Stimulated activated CD8-positive, alpha-beta memory T cell treated with anti-CD3 and anti-CD28 coated beads, Interleukin-7, amount 100 ng/mL, for 4 hours (primary cell): ENCODE measurements at places on chromosomes 7 and 10.

DNA sequence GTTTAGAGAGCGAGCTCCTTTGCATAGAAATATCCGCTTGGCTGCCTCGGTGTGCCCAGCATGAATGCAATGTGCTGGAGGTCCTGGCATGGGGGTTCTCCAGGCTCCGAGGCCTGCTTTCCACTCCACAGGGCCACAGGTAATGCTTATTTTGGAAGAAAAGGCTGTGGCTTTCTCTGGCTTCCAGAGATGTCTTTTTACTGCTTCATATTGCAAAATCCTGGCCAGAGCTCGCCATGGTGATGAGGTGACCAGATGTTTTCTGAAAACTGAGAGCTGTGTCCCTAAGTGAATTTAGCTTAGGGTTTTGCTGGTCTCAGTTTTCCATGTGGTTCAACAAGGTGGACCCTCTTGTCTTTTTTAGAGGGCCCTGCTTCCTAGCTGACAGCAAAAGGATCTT is 65.2 kb downstream of the BMPER start:
- no peak for DNase-seq

DNA sequence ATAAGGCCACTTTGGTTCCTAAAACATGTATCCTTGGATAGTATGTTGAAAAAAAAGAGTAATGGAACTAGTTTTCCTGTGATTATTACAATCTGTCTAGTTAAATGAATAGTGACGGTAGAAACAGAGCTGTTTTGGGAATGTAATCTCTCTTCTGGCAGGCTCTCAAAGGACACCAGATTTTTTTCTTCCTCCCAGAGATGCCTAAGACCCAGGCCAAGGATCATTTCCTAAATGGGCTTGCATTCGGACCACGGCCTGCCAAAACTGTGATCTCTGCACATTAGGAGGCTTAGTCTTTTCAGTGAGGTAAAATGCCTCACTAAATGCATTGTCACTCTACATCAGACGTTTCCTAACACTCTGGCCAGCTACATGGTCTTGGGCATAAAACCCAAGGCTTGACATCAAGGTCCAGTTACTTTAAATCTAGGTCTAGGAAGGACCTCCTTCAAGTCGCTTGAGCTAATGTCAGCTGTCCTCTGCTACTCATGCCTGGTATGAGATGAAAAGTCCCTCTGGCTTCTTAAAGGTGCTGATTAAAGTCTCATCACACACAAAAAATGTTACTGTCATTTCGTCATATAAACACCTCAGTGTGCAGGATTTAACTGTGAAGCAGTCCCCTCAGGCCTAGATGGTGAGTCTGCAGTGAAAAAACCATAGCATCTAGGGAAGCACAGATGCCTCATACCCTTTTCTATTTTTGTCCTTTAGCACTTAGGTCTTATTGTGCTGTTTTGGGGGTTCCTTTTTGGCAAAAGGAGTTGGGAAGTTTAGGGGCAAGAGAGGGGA is 47.7 kb downstream of the DLD start:
- DNase-seq: no peak

DNA sequence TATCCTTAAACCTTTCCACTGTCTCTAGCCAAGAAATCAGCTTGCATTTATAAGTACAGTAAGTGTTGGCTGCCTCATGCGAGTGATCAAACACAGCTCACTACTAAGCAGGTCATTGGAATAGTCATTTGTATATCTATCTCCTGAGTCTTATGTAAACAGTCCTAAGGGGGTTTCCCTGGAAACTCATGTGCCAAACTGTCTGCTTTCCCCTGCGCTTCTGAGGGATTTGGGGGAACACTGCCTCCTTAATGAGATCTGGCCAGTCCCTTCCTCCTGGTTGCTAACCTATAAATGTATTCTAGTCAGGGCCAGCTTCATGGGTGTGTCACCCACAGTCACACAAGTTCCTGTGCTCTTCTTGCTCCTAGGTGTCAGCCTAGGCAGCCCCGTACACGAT is 133.1 kb downstream of the CD36 start:
- DNase-seq: no peak

GRCh38 chr10:78081292-78081691 is 47.6 kb downstream of the RPS24 start:
- no peak for DNase-seq

DNA sequence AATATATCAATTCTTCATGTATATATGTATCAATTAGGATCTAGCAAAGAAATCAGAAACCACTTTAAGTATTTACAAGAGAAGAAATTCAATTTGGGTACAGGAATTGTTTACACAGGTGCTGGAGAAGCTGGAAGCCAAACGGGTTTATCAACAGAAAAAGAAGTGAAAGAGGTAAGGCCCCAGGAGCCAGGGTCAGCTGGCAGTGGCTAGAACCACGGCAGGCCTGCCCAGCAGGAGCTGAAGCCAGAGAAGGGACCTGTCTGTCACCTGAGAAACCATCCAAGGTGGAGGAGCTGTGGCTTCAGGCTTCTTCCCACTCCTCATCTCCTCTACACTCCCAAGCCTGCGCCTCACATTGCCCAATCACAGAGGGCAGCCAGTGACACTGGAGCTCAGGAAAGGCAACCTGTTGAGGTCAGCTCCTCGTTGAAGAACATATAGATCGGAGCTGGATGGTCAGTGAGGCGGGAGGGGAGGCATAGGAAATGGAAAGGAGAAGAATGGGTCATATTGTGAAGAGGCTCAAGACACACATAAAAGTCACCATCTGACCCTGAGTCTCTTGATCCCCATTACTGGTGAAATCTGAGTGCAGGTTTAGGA is 182.6 kb downstream of the REEP3 start:
- DNase-seq: no peak

GRCh38 chr7:155858521-155859061 is 46.3 kb upstream of the SHH start:
- no peak for DNase-seq

- DNase-seq: no peak
Observed at GRCh38 chr7:122686360-122686878, 12.5 kb downstream of the RNF133 start.

DNA sequence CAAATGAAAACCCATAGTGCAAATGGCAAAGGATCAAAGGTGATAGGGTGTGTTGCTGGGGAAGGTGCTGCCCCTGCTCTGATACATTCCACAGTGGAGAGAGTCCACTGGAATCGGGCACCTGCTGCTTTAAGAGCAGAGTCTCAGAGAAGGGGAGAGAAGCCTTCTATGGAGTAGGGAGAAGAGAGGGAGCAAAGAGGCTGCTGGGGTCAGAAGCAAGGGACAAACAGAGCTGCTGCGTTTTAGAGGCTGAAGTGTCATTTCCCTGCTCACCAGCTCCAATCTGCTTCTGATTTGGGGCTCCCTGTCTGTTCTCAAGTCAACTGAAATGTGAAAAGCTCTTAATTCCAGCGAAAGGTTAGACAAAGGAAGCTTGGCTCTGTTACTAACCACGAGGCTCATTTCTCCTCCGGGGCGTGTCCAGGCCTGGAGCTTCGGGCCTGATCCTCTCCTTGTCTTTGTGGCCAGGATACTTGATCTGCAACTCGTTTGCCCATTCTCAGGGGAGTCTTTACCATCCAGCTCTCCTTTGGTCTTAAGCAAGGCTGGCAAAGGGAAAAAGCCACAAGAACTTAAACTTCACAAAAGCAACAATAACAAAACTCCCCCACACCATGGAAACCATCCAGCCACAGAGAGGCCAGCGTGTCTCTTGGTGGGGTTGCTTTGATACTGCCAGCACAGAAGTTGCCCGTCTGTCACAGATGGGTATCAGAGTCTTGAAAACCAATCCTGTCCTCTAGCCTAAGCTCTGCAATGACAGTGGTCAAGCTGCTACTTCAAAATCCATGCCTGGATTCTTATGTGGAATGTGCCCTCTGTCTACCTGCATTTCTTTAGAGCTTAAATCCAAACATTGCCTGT is 692.6 kb downstream of the SUGCT start:
- no peak for DNase-seq

DNA sequence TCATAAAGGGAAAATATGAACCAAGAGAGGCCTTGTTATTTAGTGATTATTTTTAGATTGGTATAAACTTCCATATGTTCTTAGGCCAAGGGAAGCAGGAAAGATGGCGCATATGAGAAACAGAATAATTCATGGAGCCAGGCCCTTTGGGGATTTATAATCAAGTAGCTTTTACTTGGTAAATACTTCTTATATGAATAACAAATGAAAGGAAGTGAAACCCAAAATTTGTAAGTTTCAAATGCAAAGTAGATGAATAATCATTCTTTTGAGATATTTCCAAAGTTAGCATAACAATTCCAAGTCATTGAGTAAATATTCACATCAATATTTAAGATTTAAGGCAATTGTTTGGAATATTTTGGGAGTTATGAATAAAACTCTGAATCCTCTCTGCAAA is 13.9 kb upstream of the OPTN start:
- no peak for DNase-seq

DNA sequence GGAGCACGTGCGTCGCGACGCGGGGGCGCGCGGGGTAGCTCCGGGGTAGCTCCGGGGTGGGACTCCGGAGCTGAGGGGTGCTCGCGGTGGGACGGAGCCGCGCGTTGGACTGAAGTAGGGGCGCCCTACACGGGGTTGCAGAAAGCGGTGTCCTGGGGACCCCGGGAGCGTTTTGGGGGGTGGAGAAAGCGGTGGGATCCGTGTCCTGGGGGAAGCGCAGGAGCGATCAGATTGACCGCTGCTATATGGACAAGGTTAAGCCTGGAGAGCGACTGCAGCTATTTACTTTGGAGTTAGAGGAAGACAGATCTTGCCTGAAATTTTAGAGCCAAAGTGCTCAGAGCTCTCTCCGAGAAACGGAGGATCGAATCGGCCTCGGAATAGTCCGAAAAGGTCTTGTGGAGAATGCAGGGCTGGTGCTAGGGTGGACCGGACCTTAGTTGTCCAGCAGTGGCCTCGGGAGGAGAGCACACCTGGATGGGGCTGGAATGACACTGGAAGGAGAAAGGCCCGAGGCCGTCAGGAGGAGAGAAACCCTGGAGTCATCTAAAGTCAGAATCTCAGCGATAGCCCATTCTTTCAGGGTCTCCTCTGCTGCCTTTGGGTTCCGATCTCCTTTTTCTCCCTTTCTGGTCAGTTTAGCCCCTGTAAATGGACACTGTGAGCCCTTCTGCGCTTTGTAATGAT is 564 bp downstream of the PDSS1 start:
- DNase-seq: no peak

- DNase-seq: no peak
Observed at GRCh38 chr7:108330227-108330626, 126.0 kb downstream of the NRCAM start.

DNA sequence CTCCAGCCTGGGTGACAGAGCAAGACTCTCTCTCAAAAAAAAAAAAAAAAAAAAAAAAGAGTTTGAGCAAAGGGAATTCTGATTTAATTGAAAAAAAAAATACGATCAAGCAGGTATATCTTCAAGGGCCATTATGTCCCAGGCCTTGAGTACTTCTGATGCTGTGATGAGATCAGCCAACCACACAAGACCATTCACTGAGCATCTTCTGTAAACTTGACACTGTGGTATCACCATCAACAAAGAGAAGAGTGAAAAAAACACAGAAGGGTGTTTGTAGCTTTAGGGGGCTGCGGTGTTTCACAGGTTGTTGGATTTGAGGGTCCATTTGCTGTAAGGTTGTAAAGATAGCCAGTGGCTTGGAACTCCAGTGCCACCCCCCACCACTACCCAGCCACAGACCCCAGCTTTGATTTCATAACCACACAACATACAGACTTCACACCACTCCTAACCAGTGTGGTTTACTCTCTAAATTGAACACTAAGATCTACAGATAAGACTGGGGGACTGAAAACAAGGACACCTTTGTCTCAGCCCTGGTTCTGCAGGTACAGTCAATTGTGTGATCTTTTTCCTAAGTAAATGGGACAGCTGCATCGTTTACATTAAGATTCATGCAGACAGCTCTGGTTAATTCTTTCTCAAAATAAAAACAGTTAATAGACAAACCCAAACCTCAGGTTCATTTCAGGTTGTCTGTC is 66.4 kb downstream of the CDC123 start:
- no peak for DNase-seq

DNA sequence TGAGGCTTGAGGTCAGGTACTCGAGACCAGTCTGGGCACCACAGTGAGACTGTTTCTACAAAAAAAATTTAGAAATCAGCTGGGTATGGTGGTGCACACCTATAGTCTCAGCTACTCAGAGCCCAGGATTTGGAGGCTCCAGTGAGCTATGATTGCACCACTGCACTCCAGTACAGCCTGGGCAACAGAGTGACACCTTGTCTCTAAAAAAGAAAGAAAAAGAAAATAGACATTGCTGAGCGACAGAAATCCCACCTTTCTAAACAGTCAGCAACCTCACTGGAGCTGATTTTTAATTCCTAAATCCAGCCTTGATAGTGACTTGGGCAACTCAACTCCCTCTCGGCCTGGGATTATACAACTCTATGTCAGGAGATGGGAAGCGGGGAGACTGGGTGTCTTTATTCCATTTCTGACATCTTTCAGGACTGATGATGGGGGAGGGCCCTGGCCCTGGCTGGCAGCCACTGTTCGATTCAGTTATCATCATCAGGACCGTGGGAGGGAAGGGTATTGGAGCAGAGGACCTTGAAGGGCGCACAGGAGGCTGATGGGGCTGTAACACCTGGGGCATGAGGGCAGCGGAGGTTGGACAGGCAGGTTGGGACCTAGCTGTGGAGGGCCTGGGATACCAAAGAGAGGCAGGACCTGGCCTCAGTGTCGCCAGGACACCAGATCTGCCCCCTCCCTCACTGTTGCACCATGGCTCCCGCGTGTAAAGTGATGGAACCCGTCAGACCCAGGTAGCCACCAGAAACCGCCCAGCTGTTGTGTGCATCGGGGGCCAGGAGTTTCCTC is 14.7 kb downstream of the HSPB1 start:
- no peak for DNase-seq

GRCh38 chr7:98294326-98294725 is 12.8 kb downstream of the BRI3 start:
- DNase-seq: no peak

- DNase-seq: no peak
Observed at GRCh38 chr7:132636581-132636980, 60.3 kb upstream of the PLXNA4 start.

DNA sequence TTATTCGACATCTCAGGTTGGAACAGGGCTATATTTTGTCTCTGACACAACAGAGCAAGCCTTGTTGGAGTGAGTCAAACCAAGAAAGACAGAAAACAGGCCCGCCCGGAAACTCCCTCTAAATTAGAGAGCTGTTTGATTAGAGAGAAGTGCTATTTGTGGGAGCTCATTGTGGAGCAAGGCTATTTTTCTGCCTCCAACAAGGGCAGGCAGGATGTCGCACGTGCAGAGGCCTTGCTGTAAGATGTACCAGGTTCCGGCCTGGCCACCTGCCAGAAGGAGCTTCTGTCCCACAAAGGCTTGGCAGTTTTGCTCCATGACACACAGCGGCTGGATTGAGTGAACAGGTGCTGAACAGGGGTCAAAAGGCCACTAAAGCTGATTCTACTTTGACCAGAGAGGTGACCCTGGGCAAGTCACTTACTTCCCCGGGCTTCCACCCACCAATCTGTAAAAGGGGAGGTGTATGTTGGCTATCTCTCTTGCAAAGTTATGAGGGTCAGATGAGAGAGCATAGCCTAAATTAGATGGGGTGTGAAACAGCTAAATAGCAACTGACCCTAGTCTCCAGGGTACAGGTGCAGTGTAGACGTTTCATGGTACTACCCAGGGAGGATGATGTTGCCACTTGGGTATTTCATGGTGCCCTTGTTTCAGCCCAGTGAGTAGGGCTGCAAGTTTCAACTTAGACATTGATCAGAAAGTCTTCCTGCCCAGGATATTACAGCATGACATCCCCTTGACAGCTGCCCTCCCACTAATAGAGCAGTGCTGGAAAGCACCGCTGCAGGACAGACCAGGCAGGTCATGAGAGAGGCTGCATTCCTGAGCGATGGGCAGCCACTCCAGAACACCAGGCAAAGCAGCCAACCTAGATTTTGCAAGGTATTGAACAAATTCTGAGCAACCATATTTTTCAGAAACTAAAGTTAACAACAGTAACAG is 62.0 kb downstream of the VSTM4 start:
- no peak for DNase-seq

GRCh38 chr10:23676296-23676695 is 237.4 kb downstream of the OTUD1 start:
- no peak for DNase-seq
